Dermis microvascular lymphatic vessel endothelial cell (primary cell): ENCODE measurements at places on chromosomes 16 and 17.

DNA sequence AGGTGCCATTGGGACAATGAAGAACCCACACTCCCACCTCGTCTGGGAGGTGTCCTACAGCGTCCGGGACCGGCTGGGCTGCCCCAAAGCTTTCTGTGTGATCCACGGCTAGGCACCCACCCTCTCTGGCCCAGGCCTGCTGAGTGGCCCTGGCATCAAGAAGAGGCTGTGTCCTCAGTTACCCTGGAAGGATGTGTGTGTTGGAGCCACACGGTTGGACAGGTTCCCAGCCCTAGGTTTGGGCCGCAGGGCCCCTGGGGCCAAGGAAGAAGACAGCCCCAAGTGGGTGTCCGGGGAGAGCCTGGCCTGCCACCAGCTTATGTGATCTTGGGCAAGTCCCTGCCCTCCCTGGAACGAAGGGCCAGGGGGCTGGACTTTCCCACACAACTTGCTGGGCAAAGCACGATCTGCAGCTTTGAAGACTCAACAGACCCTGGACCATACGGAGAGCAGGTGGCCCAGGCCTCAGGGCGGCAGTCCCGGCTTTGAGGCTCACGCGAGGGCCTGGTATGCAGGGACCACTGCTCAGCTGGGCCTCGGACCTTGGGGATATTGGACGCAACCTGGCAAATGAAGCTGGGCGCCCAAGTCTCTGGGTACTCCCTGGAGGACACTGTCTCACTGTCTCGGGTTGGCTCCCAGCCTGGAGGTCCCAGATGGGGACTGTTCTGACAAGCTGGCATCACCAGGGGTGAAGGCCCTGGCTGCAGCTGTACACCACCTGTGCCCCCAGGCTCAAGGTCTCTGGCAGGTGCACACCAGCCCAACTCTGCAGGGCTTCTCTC is 17.5 kb downstream of the MYBBP1A start:
- no peak for DNase-seq

GRCh38 chr16:2751577-2752034 is 832 bp upstream of the SRRM2 start:
- DNase-seq: no peak

GRCh38 chr17:3935825-3936355 is 19.6 kb upstream of the P2RX1 start:
- DNase-seq: no peak

GRCh38 chr16:84953190-84953746 is 58.1 kb downstream of the ZDHHC7 start:
- DNase-seq: no peak

DNA sequence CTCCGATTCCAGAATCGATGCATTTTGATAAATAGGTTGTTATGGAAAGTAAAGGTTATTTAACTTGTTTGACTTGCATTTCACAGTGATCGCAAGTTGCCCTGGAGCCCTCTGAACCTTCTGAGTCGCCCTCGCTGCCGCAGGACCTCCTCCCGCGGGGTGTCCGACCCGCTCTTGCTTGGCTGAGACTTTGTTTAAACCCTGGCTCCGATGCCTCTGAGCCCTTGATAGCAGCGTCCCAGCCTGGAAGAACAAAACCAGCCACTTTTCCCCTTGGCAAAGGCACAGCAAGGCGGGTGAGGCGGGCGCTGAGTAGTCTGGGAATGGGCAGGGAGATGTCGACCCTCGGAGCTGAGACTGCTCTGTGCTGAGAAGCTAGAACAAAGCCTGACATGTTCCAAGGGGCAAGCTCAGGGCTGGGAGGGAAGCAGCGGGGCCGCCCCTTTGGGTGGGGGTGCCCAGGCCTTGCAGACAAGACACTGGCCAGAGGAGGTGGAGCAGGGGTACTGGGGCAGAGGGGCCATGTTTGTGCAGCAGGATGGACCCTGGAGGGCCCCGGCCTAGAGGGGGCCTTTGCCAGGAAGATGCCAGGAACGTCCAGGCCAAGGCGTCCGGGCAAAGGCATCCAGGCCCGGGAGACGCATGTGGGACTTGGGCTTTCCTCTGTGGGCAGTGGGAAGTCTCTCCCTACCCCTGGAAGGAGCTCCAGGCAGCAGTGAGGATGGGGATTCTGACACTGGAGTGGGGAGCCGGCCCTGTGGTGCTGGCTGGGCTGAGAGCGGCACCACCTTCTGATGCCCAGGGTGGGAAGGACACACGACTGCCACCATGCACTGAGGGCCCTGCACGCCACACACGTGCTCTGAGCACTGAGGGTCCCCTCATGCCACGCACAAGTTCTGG is 30.3 kb upstream of the CDH15 start:
- no peak for DNase-seq
